Spleen (tissue), 13 donors: ENCODE measurements at places on chromosomes 7 and 10. TPM values are rescaled to one million over a fixed set of nuclear protein-coding genes. Genes with fewer than 3 reads are reported as not detected.

ANKRD30A gene
- polyA plus RNA-seq = not detected

NACAD gene
- polyA plus RNA-seq = 0.30 TPM

HTRA1 gene
- polyA plus RNA-seq = 31.4 TPM

GRCh38 chr7:23205909-23206767, 24.3 kb downstream of the NUP42 start:
- no peak for DNase-seq
